ENCODE measurements at places on chromosomes 5 and 9. TPM values are rescaled to one million over a fixed set of nuclear protein-coding genes. Genes with fewer than 3 reads are reported as not detected.

The GPR151 gene
- total RNA-seq: not detected

The CDO1 gene
- 19.1 TPM for total RNA-seq

The IFNA2 gene
- total RNA-seq: 0.09 TPM

DNA sequence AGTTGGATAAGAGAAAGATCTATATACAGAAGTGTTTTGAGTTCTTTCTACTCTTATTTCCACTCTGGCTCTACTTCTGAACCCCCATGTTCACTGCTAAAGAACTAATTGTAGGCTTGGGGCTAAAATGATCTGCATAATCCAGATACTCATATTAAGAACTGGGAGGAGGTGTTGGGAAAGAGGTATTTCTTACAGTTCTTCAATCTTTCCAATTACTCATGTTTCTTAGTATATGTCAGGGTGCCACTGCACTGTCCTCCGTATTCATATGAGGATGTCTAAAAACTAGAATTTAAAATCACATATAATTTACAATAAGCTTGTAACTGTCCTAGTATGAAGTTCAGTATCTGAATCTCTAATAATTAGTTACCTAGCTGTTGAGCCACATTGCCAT lies 12.7 kb downstream of the NIPBL start:
- no peaks in the 10 kb centered on the region for H3K27me3 ChIP-seq
- no peaks in the 10 kb centered on the region for H3K4me1 ChIP-seq
- DNase-seq: no peak
- H3K4me3 ChIP-seq: no peak overlapping the region
- no peak overlapping the region for H3K27ac ChIP-seq

- H3K27ac ChIP-seq: no peak overlapping the region
- no peak overlapping the region for H3K4me3 ChIP-seq
- no peaks in the 10 kb centered on the region for H3K4me1 ChIP-seq
Measured at GRCh38 chr9:7293091-7293490, 506.5 kb downstream of the DMAC1 start.

GRCh38 chr5:116091416-116091815 lies 6.6 kb downstream of the COMMD10 start:
- H3K4me1 ChIP-seq: no peaks in the 10 kb centered on the region
- peaks cover 15% of the 10 kb centered on the region for H3K36me3 ChIP-seq
- DNase-seq: no peak
- H3K27me3 ChIP-seq: no peaks in the 10 kb centered on the region
- H3K4me3 ChIP-seq: no peak overlapping the region

All from muscle of leg (tissue), 16 donors.